ENCODE measurements at places on chromosomes 7 and 10.

GRCh38 chr7:68980011-68980410 lies 618.3 kb upstream of the AUTS2 start:
- DNase-seq = peak; percentile 23

GRCh38 chr7:3897430-3898372 lies 596.6 kb downstream of the SDK1 start:
- DNase-seq = no peak

GRCh38 chr10:50542871-50543270 lies 80.9 kb downstream of the SGMS1 start:
- DNase-seq = no peak

DNA sequence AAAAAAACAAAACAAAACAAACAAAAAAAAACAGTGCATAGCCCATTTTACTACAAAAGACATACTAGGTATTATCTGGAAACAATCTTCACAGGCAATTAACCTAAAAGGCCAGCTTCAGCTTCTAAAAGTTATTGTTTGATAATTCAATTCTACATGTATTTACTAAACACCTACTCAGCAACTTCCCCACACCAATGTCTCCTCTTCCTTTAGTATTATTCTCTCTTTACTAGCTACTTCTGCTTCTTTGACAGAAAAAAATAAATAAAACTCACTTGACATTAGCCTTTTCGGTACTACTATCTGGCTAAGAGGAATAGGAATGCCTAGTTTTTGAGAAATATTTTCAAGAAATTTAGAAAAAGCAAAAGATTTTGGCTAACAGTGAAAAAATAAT lies 2.8 kb downstream of the TM9SF3 start:
- DNase-seq = no peak

- no peak for DNase-seq
Observed at GRCh38 chr7:139543801-139544603, 20.5 kb downstream of the CLEC2L start.

- DNase-seq = no peak
Observed at GRCh38 chr7:35389636-35390035, 135.7 kb upstream of the TBX20 start.

GRCh38 chr7:8442814-8443304 lies 9.4 kb downstream of the NXPH1 start:
- DNase-seq = peak; percentile 75

GRCh38 chr7:93877742-93878141 lies 12.8 kb downstream of the TFPI2 start:
- DNase-seq = no peak

DNA sequence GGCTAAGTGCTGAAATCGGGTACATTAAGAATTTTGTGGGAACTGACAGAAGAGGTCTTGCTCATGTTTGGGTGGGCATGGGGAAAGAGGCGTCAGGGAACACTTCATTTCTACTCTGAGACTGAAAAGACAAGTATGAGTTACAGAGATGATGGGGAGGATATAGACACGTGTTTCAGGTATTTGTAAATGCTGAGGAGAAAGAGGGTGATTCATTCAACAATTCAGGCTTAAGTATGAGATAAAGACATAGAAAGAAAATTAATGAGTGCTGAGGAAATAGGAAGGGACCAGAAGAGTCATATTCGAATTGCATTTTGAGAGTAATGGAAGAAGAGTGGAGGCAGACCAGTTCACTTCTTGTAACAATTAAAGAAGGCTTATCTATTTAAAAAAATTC lies 143.6 kb downstream of the HBP1 start:
- DNase-seq = no peak

GRCh38 chr7:1844336-1844950 lies 174.4 kb downstream of the ELFN1 start:
- no peak for DNase-seq

DNA sequence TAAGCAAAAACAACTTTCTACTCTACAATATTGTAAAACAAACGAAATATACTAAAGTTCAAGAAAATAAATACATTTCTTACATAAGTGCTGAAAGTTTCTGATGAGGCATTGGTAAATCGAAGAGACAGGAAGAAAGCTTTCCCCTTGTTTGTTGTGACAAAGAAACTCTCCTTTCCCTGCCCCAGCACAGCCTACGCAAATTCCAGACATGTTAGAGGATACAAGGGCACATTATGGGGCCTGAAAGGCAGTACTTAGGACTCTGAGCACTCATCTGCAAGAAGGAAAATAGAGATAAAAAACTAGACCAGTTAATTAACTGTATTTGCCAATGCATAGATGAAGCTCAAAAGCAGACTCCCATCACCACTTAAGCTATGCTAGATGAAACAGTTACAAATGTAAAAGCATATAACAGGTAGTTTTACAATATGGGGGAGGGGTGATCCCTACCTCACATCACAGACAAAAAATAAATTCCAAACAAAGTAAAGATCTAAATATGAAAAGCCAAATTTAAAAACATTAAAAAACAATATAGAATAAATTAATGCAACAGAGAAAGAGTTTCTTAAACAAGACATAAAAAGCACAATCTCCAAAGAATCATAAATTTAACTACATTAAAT lies 21.8 kb downstream of the ARHGAP19 start:
- no peak for DNase-seq

DNA sequence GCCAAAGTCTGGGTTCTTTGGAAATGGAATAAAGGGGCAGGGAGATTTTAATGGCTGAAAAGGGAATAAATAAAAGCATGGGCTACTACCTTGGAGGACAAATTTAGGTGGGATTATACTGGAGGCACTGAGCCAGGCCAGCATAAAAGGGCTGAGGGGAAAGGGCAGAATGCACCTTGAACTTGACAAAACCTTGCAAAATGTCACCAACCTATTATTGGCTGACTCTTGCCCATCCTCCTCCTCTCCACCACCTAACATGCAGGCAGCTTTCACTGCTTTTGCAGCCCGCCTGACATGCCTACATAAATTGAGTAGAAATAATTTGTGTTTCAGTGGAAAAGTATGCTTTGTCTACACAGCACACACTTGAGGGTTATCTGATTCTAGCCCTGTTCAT lies 65.3 kb upstream of the ABLIM1 start:
- no peak for DNase-seq

DNA sequence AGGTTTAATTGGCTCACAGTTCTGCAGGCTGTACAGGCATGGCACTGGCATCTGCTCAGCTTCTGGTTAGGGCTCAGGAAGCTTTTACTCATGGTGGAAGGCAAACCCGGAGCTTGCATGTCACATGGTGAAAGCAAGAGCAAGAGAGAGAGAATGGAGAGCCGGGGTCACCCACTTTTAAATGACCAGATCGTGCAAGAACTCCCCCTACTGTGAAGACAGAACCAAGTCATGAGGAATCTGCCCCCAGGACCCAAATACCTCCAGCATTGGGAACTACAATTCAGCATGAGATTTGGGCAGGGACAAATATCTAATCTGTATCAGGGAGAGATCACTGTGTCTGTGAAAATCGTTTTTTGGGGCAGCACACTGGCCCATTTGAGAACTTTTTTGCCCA lies 110.0 kb upstream of the MYO3A start:
- DNase-seq = no peak

GRCh38 chr7:28685644-28686417 lies 272.3 kb downstream of the TRIL start:
- peak; percentile 94 for DNase-seq

- no peak for DNase-seq
Observed at GRCh38 chr10:91295346-91295745, 74.9 kb downstream of the PCGF5 start.

DNA sequence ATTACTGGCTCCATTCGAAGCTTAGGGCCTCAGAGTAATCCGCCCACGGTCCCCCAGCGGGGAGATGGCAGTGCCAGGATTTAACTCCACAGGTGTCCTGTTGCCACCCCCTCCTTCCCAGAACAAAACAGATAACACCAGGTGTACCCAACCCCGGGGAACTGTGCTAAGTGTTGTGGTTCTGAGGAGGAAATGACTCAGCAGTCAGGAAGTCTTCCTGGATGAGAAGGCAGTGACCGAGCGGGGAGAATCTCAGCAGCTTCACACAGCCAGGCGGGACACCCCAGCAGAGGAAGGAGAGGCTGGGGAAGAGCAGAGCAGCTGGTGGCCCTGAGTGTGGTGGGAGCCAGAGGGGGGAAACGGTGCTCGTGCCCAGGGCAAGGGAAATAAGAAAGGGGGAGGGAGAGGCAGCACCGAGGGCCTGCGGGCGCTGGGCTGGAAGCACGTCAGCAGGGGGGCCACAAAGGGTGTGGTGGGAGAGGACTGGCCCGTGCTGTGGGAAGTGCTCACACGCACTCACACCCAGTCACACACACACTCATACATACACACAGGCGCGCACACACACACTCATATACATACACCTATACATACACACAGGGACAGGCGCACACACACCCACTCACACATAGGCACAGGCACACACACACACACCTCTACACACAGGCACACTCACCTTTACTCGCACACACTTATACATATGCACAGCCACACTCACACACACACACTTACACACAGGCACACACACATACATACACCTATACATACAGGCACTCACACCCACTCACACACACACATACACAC lies 59.8 kb upstream of the CHST15 start:
- DNase-seq = peak; percentile 87

- DNase-seq = peak; percentile 49
Observed at GRCh38 chr7:90958647-90959046, 305.6 kb upstream of the FZD1 start.

DNA sequence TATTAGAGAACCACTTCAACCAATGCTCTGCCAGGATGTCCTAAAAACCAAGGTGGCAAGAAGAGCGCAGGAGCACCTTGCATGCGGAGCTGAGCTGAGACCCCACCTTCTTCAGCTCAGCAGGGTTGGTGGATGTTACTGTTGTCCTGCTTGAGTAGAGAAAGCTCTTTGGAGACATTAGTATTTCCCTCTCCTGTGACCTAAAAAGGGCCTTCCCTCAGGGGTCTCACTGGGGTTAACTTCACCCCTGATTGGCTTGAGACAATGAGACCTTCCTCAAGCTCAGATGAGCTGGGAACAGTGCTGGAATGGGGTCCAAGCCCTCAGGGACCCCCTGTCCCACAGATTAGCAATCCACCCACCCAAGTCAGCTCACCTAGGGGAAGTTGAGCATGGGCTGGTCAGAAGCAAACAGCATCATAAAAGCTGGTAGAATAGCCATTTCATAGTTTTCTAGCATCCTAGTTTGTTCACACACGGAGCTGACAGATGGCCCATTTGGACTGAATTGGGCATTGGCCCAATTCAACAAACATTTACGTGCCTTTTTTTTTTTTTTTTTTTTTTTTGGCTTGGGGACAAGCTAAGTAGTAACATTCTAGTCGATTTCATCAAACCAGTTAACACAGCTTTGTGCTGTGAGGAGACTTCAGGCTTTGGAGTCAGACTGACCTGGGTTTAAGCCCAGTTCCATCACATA lies 100.6 kb upstream of the HABP2 start:
- DNase-seq = no peak

GRCh38 chr10:126357169-126357568 lies 31.1 kb downstream of the ADAM12 start:
- DNase-seq = no peak

DNA sequence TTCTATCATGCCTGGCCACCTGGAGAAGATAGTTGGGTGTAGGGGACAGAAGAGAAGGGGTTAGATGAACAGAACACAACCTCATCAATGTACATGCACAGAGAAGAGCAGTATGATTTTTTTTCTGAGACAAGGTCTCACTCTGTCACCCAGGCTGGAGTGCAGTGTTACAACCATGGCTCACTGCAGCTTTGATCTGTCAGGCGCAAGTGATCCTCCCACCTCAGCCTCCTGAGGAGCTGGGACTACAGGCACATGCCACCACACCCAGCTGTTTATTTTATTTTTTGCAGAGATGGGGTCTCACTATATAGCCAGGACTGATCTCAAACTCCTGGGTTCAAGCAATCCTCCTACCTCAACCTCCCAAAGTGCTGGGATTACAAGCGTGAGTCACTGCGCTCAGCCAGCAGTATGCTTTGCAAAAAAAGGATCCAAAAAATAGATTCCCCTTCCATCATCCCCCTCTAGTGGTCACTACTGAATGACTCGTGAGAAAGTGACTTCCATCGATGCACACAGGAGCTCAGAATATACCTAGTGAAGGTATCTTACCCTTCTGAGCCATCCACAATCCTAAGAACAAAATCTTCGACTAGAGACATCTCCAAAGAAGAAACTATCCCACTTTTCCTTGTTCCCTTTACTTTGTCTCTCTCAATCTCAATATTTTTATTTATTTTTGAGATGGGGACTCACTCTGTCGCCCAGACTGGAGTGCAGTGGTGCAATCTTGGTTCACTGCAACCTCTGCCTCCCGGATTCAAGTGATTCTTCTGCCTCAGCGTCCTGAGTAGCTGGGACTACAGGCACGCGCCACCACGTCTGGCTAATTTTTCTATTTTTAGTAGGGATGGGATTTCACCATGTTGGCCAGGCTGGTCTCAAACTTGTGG lies 21.0 kb downstream of the ZCWPW1 start:
- DNase-seq = peak; percentile 83

DNA sequence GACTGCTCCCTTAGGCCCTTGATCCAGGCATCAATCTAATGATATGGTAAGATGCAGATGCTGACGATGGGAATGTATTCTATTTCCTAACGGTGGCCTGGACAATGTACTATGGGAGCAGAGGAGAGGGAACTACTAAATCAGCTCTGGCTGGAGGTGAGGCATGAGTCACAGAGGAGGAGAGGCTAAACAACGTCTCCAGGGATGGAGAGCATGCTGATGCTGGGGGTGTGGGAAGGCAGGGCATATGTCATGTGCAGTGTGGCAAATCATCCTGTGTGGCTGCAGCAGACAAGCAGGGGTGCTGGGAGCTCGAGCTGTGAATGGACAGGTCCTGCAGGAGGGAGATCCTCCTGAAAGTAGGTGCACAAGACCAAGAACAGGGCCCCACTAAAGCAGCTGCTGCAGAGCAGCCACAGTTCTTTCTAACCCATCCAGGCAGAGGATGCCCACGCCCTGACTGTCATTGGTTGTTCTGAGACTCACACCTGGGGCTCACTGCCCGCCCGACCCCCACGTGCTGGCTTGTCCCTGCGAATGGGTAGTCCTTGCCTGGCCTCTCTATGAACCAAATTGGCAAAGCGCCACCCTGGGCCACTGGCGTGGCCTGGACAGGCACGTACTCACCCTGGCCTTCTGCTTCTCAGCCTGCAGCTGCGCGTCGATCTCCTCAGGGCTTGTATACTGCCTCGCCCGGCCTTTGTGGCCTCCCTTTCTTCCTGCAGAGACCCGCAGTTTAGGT lies 4.0 kb downstream of the PDAP1 start:
- peak; percentile 43 for DNase-seq

- no peak for DNase-seq
Observed at GRCh38 chr7:2384354-2385243, 18.8 kb upstream of the CHST12 start.

GRCh38 chr7:159158125-159158887 lies 13.6 kb upstream of the VIPR2 start:
- peak; percentile 4 for DNase-seq

- no peak for DNase-seq
Observed at GRCh38 chr7:137642031-137642430, 204.7 kb downstream of the DGKI start.

- no peak for DNase-seq
Observed at GRCh38 chr7:74299401-74299800, 10.2 kb downstream of the CLIP2 start.

Measured in AG20443 (cell line).